ENCODE measurements at places on chromosomes 1 and 21.

GRCh38 chr1:200794506-200795065, 55.9 kb downstream of the CAMSAP2 start:
- no peak for DNase-seq

- DNase-seq, result no peak
These were observed 1.1 kb downstream of the UBE2Q1 start for GRCh38 chr1:154557248-154557938.

- DNase-seq, result no peak
These were observed 21.2 kb upstream of the LRRC8C start for GRCh38 chr1:89611721-89612120.

GRCh38 chr21:29384683-29385359, 86.1 kb downstream of the BACH1 start:
- no peak for DNase-seq

GRCh38 chr1:242033447-242033846, 34.5 kb upstream of the MAP1LC3C start:
- DNase-seq, result no peak

- no peak for DNase-seq
These were observed 27.9 kb downstream of the UTP25 start for GRCh38 chr1:209855623-209856022.

GRCh38 chr1:218679391-218679790, 334.3 kb downstream of the TGFB2 start:
- no peak for DNase-seq

GRCh38 chr1:109509176-109510134, at the start of gene AMIGO1:
AMIGO1 (minus strand) TSS chr1:109509727; CDS start chr1:109508912, 815 bp downstream.
- DNase-seq, result peak; percentile 44

GRCh38 chr1:1920057-1920607, 1.1 kb upstream of the TMEM52 start:
- DNase-seq, result no peak

DNA sequence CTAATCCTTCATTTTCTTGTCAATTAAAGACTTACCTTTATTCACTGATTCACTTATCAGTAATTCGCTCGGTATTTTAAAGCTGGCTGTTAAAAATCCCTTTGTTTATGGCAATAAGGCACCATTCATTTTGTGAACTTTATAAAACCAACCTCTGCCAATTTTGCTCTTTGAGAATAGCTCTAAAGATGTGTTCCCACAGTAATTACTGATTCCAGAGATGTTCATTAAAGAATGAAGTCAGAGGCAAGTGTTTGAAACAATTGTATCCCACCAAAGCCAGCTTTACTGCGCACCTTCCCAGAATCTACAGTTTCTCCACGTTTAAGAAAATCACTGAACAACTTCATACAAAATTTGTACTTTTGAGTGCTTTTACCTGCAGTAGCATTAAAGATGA, 424.5 kb downstream of the USP25 start:
- DNase-seq, result no peak

DNA sequence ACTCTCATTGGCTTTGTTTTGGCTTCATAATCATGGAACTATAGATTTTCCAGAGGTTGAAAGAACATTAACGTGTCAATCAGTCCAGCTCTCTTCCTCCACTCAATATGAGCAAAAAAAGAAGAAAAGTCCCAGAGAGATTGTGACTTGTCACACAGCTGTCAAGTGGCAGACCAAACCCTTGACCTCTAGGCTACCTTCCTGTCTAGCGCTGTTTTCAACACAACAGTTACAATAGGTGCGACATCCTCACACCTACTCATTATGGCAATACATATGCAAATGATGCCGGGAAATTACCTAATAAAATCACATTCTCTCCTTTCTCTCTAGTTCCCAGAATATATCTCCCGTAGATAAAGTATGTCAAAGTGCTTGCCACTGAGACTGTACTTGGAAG, 1.1 kb downstream of the WARS2 start:
- no peak for DNase-seq

GRCh38 chr1:248822148-248823032, 3.3 kb downstream of the SH3BP5L start:
- DNase-seq, result no peak

DNA sequence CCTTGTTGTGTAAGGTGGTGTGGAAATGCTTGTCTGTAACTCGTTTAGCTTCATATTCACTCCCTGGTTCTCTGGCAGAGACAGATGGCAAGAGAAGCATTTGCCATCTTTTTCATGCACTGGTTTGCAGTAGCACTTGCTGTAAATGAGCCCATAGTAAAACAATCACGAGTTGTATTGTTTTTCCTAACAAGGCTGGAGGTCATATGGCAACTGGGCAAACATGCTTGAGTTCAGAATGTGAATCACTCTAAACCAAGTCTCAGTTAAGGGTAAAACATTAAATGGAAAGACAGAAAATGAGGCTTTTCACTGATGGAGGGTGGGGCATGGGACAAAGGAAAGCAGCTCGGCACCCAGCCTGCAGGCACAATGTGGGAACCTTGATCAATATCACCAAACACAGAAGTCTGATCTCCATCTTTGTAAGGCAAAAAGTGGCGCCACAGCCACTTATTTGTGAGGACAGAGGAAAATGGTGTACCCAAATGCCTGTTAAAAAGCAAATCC, 26.5 kb upstream of the LPAR3 start:
- DNase-seq, result no peak

GRCh38 chr1:175679981-175680652, 63.3 kb downstream of the TNR start:
- DNase-seq, result no peak

DNA sequence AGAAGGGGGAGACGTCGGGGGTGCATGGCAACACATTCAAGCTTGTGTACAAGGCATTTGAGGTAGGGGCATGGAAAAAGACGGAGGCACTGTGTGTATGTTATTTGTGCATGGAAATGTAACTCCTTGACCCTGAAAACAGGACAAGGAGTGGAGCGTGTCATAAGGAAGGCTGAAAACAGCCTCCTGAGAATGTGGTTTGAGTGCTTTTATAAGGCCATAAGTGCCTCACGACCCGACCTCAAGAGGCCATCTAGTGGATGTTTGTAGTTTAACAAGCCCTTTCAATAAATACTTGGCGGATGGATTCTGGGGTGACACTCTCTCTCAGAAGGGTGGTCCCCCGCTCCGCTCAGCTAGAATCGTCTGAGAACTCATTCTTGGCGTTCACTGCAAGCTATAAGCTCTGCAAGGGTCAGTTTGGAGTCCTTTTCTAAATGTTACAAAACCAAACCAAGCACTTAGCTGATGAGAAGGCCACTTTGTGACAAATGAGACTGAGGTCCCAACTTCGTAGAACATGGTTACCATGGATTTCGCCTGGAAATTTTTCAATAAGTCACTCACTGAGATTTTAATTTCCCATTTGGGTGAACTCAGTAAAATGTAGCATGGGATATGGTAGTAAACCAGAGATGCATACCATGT, 38.8 kb upstream of the CLCA4 start:
- DNase-seq, result no peak

DNA sequence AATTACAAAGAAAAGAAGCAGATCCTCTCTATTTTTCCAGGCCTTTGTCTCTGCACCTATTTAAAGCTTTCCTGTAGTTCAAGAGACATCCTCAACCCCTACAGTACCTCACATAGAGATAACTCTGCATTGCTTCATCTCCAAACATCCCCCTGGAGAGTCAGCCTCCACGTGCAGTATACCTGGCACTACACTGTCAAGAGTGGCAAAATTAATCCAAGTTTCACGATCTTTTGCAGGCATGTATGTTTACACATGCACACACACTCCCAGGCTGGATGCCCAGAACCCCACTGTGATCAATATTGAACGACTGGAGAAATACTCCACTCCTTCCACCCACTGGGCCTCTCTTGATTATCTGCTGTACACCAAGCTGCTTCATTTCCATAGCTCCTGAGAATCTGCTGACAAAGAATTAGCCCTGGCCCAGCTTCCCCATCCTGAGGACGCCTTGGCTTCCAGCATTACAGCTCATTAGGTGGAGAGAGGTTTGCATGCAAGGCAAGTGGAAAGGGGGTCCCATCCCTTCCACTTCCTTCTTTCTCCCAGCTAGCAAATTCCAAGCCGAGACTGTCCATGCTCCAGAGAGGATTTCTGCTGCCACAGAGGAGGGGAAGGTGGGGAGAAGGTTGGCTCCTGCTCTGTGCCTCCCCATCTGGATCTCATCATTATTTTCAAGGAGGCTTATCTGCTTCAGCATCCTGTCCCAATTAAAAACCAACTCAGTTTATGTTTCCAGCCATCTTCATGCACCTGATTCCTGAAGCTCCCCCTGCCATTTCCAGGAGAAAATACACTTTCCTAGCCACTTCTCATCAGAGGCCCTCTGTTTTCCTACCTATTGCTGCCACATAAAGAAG, 66.5 kb upstream of the GOLT1A start:
- DNase-seq, result no peak

DNA sequence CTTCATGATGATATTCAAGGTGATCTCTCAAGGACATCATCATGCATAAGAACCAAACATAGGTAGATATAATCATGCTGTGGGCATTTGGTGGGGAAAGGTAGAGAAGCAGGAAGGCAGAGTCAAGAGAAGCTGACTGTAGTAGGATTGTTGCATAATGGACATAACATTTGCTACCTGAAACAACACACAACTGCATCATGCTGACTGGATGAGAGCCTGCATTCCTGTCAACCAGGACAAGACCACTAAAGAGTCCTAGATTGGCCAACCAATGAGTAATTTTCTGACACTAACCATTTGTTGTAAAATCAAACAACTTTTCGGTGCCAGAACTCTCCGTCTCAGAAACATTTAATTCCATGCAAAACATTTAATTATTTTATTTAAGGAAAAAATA, 377.2 kb downstream of the PLPP3 start:
- DNase-seq, result no peak

DNA sequence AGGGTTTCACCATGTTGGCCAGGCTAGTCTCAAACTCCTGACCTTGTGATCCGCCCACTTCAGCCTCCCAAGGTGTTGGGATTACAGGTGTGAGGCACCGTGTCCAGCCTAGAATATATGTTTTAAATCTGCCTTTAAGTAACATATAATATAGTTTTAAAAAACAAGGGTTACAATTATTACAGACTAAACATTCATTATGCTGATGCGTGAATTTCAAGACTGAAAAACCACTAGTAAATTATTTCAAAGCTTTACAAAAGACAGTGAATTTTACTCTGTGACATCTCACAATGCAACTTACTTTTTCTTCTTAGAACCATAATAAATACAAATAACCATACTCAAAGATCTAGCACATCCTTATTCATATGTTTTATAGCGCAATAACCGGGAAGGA, 24.7 kb downstream of the ZNF684 start:
- DNase-seq, result no peak

DNA sequence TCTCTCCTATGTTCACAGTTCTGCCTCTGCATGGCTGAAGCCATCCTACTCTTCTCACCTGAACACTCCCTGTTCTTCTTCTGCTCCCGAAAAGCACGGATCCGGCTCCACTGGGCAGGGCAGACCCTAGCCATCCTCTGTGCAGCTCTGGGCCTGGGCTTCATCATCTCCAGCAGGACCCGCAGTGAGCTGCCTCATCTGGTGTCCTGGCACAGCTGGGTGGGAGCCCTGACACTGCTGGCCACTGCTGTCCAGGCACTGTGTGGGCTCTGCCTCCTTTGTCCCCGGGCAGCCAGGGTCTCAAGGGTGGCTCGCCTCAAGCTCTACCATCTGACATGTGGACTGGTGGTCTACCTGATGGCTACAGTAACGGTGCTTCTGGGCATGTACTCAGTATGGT, 1.8 kb downstream of the CYB561D1 start:
- DNase-seq, result no peak

- DNase-seq, result no peak
These were observed 8.0 kb upstream of the CA6 start for GRCh38 chr1:8937701-8938100.

- DNase-seq, result no peak
These were observed 10.0 kb downstream of the PTPRF start for GRCh38 chr1:43540653-43541071.

- DNase-seq, result no peak
These were observed 15.9 kb upstream of the FASLG start for GRCh38 chr1:172642970-172643369.

DNA sequence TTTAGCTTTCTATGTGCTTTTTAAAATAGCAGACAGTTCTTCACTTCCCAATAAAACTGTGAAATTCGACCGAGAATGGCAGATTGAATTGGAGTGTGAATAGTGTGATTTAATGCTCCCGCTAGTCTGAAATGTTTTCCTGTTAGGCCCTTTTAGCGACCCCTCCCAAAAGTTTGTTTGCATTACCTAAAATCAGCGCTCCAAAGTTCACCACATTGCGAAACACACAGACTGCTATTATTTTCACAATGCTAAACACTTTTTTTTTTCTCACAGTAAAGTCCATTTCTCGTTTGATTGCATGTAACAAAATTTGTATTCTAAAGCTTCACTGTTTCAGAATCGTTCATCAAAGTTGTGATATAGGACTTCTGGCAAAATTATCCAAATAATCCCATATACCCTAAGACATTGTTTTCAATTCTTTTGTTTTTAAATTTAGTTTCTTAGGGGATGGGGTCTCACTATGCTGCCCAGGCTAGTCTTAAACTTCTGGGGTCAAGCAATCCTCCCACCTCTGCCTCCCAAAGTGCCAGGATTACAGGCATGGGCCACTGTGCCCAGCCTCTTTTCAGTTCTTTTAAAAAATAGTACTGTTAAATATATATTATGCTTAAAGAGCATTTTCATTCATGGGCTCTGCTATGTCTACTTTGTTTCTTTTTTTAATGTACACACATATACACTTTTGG, 76.5 kb upstream of the USH2A start:
- DNase-seq, result no peak

Data from stimulated activated CD4-positive, alpha-beta T cell treated with anti-CD3 and anti-CD28 coated beads, Interleukin-1b, Interleukin-23, amount 100 ng/mL, for 24 hours (primary cell).